Uterus (tissue), 4 donors: ENCODE measurements at places on chromosomes 3 and 15. TPM values are rescaled to one million over a fixed set of nuclear protein-coding genes. Genes with fewer than 3 reads are reported as not detected.

Gene NPAP1
- total RNA-seq: not detected

Gene TICRR
- total RNA-seq: 3.7 TPM

Gene ACTL6A
- total RNA-seq: 48.5 TPM

Gene SLC6A6
- total RNA-seq: 37.5 TPM

Gene FGD5
- 17.1 TPM for total RNA-seq

Gene HTD2
- total RNA-seq: 39.6 TPM

Gene ITPKA
- total RNA-seq: not detected

Gene ATP13A4
- not detected for total RNA-seq

Gene SEMA3F
- 13.1 TPM for total RNA-seq

DNA sequence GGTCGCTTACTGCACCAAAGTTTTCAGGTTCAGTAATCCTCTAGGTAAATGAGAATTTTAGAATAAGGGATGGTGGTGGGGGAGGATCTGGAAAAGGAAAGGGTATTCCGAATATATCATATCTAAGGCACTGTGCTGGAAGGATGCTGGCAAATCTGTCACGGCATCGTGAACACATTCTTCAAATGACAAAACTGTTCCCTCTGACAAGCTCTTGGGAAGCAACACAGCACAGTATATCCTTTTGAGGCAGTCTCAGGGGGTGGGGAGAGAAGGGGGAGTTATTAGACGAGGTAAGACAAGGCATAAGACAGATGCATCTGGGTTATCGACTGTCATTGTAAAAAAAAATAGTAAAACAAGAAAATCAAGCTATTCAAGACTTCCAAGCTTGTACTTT, 289.6 kb upstream of the LRRN1 start:
- no peak for DNase-seq
- no peak overlapping the region for H3K27ac ChIP-seq
- H3K4me3 ChIP-seq: no peak overlapping the region
- H3K4me1 ChIP-seq: no peaks in the 10 kb centered on the region

- H3K4me3 ChIP-seq: no peak overlapping the region
- H3K36me3 ChIP-seq: no peaks in the 10 kb centered on the region
- H3K4me1 ChIP-seq: no peaks in the 10 kb centered on the region
- no peak for DNase-seq
- H3K27ac ChIP-seq: no peak overlapping the region
Observed at GRCh38 chr15:96484830-96485229, 154.3 kb downstream of the NR2F2 start.

- H3K4me3 ChIP-seq: no peak overlapping the region
- H3K27ac ChIP-seq: no peak overlapping the region
- H3K36me3 ChIP-seq: no peaks in the 10 kb centered on the region
Observed at GRCh38 chr3:190773948-190774347, 88.5 kb downstream of the GMNC start.

GRCh38 chr15:77495838-77496596, 75.3 kb downstream of the HMG20A start:
- no peak for DNase-seq
- no peak overlapping the region for H3K4me3 ChIP-seq
- peaks cover 13% of the 10 kb centered on the region for H3K4me1 ChIP-seq
- no peaks in the 10 kb centered on the region for H3K27me3 ChIP-seq
- peak overlapping the region; percentile 69 for H3K27ac ChIP-seq
- no peaks in the 10 kb centered on the region for H3K36me3 ChIP-seq

DNA sequence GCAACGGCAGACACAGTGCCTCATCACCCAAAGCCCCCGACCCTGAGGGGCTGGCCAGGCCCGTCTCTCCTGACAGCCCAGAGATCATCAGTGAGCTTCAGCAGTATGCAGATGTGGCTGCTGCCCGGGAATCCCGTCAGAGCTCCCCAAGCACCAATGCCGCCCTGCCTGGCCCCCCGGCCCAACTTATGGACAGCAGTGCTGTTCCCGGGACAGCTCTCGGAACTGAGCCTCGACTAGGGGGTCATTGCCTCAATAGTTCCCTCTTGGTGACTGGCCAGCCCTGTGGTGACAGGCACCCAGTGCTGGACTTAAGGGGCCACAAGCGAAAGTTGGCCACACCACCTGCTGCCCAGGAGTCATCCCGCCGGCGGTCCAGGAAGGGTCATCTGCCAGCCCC, 8.6 kb upstream of the TEX264 start:
- H3K27me3 ChIP-seq: no peaks in the 10 kb centered on the region
- no peak overlapping the region for H3K27ac ChIP-seq
- no peaks in the 10 kb centered on the region for H3K4me1 ChIP-seq
- DNase-seq: no peak
- no peak overlapping the region for H3K4me3 ChIP-seq

- H3K4me1 ChIP-seq: no peaks in the 10 kb centered on the region
- no peak overlapping the region for H3K4me3 ChIP-seq
- H3K27ac ChIP-seq: no peak overlapping the region
- H3K27me3 ChIP-seq: no peaks in the 10 kb centered on the region
Observed at GRCh38 chr15:86231864-86232721, 152.4 kb downstream of the AGBL1 start.

DNA sequence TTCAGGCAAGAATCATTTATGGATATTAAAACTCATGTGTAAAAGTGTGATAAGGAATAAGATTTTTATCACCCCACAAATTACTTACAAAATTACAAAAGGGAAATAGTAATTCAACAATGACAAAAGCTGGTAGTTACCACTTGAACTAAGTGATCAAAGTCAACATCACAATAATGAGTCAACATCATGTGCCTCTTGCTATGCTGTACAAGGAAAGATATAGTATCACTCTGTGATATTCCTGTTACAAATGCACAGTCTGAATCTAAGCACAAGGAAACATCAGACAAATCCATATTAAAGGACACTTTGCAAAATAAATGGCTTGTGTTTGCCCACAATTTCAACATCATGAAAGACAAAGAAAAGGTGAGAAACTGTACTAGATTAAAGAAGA, 90.5 kb upstream of the PLCL2 start:
- no peaks in the 10 kb centered on the region for H3K27me3 ChIP-seq
- H3K4me1 ChIP-seq: no peaks in the 10 kb centered on the region
- H3K27ac ChIP-seq: no peak overlapping the region
- H3K4me3 ChIP-seq: no peak overlapping the region
- no peak for DNase-seq

DNA sequence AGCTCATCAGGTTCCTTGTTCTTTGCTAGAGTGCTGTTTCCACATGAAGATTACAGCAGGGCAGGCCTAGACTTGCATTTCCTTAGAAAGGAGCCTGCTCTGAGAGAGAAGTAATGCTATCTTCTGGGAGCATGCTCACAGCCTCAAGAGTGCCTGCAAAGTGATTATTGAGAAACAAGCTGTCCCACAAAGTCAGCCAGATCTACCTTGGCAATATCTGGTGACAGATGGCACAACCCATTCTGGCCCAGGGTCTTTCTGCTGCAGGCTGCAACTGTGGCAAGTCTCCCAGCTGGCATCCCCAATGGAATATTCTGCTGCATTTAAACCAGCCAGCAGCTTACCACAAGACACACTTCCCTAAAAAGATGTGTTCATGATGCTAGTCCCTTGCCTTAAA, 29.3 kb downstream of the MTMR10 start:
- no peak overlapping the region for H3K4me3 ChIP-seq
- DNase-seq: no peak
- H3K4me1 ChIP-seq: no peaks in the 10 kb centered on the region
- no peaks in the 10 kb centered on the region for H3K36me3 ChIP-seq
- no peak overlapping the region for H3K27ac ChIP-seq

DNA sequence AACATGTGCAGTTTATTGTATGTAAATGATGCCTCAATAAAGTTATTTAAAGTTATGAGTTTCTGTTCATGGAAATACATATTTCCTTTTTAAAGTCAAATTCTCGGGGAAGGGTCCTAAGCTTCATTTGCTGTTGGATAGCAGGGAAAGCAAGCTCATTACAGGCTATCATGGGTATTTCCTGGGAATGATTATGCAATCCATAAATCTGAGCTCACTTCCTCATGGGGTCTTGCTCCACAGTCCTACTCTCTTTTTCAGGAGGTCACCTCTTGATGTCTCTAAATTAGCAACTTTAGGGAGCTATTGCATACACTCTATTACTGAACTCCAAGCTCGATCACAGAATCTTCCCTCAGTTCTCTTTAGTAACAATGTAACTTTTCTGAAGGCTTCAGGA, 69.9 kb upstream of the TP63 start:
- H3K27ac ChIP-seq: no peak overlapping the region
- no peaks in the 10 kb centered on the region for H3K4me1 ChIP-seq
- no peaks in the 10 kb centered on the region for H3K36me3 ChIP-seq
- DNase-seq: no peak
- no peak overlapping the region for H3K4me3 ChIP-seq
- H3K27me3 ChIP-seq: no peaks in the 10 kb centered on the region

GRCh38 chr15:77659350-77660321, 26.9 kb upstream of the LINGO1 start:
- no peak overlapping the region for H3K4me3 ChIP-seq
- no peaks in the 10 kb centered on the region for H3K36me3 ChIP-seq
- no peak overlapping the region for H3K27ac ChIP-seq

DNA sequence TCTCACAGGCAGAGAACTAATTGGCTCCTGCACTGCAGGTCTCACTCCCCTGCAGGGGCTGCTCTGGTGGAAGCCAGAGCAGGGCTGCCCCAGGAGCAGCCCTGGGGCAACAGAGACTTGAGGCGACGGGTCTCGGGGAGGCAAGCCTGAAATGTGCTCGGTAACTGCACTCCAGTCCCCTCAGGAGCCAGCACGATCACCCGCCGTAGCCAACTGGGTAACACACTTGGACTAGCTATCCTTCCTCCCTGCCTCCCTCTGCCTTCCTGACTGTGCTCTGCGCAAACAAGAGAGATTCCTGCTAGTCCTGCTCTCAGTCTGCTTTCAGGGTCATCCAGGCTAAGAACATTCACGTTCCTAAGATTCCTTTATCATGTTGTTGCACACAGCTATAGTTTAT, 140.7 kb upstream of the NSMCE3 start:
- no peaks in the 10 kb centered on the region for H3K4me1 ChIP-seq
- H3K36me3 ChIP-seq: no peaks in the 10 kb centered on the region
- H3K4me3 ChIP-seq: no peak overlapping the region

- peak; percentile 83 for DNase-seq
- H3K4me1 ChIP-seq: no peaks in the 10 kb centered on the region
- peak overlapping the region; percentile 51 for H3K27ac ChIP-seq
- H3K36me3 ChIP-seq: no peaks in the 10 kb centered on the region
Observed at GRCh38 chr3:112676659-112677234, 35.8 kb upstream of the CCDC80 start.

GRCh38 chr3:23712656-23713559, 92.8 kb upstream of the UBE2E1 start:
- H3K4me1 ChIP-seq: no peaks in the 10 kb centered on the region
- peak; percentile 75 for DNase-seq
- H3K27ac ChIP-seq: peak overlapping the region; percentile 12
- no peak overlapping the region for H3K4me3 ChIP-seq
- H3K27me3 ChIP-seq: no peaks in the 10 kb centered on the region
- H3K36me3 ChIP-seq: no peaks in the 10 kb centered on the region

GRCh38 chr3:154327871-154328270, 3.6 kb upstream of the DHX36 start:
- H3K27ac ChIP-seq: no peak overlapping the region
- H3K36me3 ChIP-seq: no peaks in the 10 kb centered on the region
- no peak overlapping the region for H3K4me3 ChIP-seq
- H3K4me1 ChIP-seq: peaks cover 7% of the 10 kb centered on the region
- no peaks in the 10 kb centered on the region for H3K27me3 ChIP-seq

GRCh38 chr3:67863869-67864268, 209.5 kb upstream of the SUCLG2 start:
- no peaks in the 10 kb centered on the region for H3K36me3 ChIP-seq
- H3K4me3 ChIP-seq: no peak overlapping the region
- H3K4me1 ChIP-seq: no peaks in the 10 kb centered on the region
- no peaks in the 10 kb centered on the region for H3K27me3 ChIP-seq
- DNase-seq: no peak
- H3K27ac ChIP-seq: no peak overlapping the region

- H3K36me3 ChIP-seq: no peaks in the 10 kb centered on the region
- no peak for DNase-seq
Observed at GRCh38 chr3:187066228-187066995, 72.9 kb downstream of the RPL39L start.

DNA sequence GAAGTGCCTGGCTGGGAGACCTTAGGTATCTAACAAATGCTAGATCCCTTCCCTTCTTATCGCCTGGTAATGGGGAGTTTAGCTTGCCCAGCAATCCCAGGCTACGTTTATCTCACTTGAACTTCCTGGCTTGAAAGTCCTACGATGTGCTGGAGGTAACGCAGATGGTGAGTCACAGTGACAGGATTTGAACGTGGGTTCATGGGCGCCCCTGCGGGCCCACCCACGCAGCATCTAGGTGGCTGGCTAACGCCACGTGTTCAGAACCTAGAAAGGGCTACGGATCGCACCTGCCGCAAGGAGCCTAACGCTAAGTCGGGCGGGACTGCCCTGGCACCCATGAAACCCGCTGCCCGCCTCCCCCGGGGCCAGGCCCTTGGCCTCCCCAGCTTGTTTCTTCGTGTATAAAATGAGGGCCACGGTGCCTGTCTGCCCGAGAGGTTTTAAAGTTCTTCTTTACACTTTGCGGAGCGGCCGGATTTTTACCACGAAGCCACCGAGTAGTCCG, 600 bp upstream of the USP3 start:
- H3K36me3 ChIP-seq: no peaks in the 10 kb centered on the region
- H3K27ac ChIP-seq: peak overlapping the region; percentile 98
- peak; percentile 72 for DNase-seq
- H3K4me3 ChIP-seq: peak overlapping the region; percentile 55
- H3K4me1 ChIP-seq: peaks cover 14% of the 10 kb centered on the region

GRCh38 chr15:70518201-70519003, 245.0 kb downstream of the UACA start:
- no peaks in the 10 kb centered on the region for H3K4me1 ChIP-seq
- H3K27me3 ChIP-seq: no peaks in the 10 kb centered on the region
- no peak for DNase-seq
- H3K4me3 ChIP-seq: no peak overlapping the region
- H3K36me3 ChIP-seq: no peaks in the 10 kb centered on the region

- peak overlapping the region; percentile 14 for H3K4me3 ChIP-seq
- DNase-seq: no peak
- no peaks in the 10 kb centered on the region for H3K4me1 ChIP-seq
- no peaks in the 10 kb centered on the region for H3K27me3 ChIP-seq
Observed at GRCh38 chr15:63075015-63075983, 32.8 kb downstream of the TPM1 start.

DNA sequence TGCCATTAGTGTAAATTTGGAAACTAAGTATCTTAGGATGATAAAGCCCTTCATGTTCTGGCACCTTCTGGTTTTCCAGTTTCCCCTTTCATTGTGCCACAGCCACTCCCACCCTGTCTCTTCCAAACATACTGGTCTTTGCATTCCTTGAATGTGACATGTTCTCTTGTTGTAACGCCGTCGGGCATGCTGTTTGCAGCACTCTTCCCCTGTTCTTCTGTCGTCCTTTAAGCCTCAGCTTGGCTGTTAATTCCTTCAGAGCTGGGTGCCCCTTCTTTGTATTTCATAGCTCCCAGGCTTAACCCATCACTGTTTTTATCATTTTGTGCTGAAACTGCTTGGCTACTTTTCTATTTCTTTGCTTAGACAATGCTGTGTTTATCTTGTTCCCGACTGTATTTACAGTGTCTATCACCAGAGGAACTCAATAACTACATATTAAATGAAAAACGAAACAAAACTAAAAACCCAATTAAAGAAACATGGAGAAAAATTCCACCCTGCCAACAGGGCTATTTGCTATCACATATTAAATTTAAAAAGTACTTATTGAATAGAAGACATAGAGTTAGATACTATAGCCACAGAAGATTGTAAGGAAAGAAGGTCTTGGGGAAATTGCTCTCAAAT, 95.4 kb upstream of the KCNAB1 start:
- DNase-seq: no peak
- no peaks in the 10 kb centered on the region for H3K36me3 ChIP-seq
- no peaks in the 10 kb centered on the region for H3K27me3 ChIP-seq
- no peak overlapping the region for H3K4me3 ChIP-seq

GRCh38 chr3:24287755-24288450, 206.7 kb downstream of the THRB start:
- H3K36me3 ChIP-seq: no peaks in the 10 kb centered on the region
- peak; percentile 19 for DNase-seq
- no peak overlapping the region for H3K4me3 ChIP-seq
- peaks cover 5% of the 10 kb centered on the region for H3K4me1 ChIP-seq
- peak overlapping the region; percentile 57 for H3K27ac ChIP-seq
